ENCODE measurements at places on chromosomes 4 and X. TPM values are rescaled to one million over a fixed set of nuclear protein-coding genes. Genes with fewer than 3 reads are reported as not detected.

PFKFB1 gene
- 0.17 TPM for total RNA-seq

MSN gene
- 261 TPM for total RNA-seq

- DNase-seq = no peak
Measured at GRCh38 chr4:177313263-177313662, 3.6 kb downstream of the NEIL3 start.

DNA sequence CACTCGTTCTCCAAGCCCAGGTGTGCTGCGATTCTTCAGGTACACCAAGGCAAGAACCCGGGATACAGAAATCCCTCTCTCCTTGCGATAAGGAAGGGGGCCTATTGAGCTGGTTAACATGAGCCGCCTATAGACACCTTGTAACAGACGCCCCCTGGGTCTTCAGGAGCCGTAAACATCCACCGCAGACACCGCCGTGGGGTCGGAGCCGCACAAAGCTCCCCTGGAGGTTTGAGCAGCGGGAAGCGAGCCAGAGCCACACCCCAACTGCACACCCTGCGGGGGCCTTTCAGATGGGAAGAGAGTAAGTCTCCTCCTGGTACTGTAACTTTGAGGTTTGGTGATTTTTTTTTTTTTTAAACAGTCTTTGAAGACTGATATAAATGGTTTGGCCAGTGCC, 46.6 kb downstream of the ZFP42 start:
- DNase-seq = no peak

ATP11C gene
- 9.9 TPM for total RNA-seq

DNA sequence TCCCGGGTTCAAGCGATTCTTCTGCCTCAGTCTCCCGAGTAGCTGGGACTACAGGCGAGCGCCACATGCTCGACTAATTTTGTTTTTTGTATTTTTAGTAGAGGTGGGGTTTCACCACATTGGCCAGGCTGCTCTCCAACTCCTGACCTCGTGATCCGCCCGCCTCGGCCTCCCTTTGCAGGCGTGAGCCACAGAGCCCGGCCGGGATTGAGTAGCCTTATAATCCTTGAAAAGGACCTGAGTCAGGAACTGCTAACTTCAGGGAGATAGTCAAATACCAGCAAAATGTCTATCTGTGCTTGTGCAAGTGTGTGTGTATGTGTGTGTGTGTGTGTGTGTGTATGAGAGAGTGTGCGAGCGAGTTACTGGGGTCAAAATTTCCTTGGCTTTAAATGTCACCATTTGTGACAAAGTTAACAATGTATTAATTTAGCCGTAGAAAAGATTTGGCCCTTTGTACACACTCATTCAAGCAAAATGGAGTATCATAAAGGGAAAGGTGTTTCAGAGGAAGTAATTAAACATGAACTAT, 1.8 kb upstream of the KDM6A start:
- no peak for DNase-seq

Data from mammary epithelial cell (primary cell).